ENCODE measurements at places on chromosomes 7 and 10.

GRCh38 chr7:51213618-51214017 is 103.0 kb downstream of the COBL start:
- DNase-seq, result no peak

DNA sequence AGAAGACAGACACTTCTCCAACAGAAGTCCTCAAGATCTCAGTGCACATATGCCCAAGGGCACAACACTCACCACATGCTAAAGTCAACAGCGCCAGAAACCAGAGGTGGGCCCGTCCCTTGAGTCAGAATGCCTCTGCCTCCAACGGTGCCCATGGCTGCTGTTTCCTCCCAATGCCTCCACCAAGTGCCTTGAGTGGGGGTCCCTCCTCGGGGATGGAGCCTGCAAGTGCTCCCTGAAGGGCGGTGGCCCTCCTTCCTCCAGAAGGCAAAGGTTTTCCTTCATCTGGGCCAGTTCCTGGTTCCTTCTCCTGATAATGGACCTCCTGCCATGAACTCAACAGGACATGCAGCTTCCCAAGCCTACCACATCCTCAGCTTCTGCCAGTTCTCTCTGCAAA is 58.5 kb downstream of the TNS3 start:
- no peak for DNase-seq

DNA sequence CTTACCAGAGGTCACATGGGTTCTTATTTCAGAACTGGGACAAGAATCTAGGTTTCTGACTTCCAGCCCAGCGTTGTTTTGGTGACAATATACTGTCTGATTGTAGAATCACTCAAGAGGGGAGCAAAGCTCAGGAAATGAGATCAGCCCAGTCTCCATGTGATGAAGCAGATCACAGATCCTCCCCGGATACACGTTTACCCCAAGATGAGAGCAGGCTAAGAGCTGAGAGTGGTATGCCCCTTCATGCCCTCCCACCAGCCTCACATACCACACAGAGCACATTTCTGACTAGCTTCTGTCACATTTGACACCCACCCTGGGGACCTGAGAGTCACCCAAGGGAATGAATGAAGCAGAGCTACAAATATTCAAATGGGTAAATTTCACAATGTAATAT is 27.1 kb upstream of the PRKCQ start:
- DNase-seq, result no peak

- DNase-seq, result no peak
Observed at GRCh38 chr10:114940735-114941134, 2.7 kb downstream of the TRUB1 start.

DNA sequence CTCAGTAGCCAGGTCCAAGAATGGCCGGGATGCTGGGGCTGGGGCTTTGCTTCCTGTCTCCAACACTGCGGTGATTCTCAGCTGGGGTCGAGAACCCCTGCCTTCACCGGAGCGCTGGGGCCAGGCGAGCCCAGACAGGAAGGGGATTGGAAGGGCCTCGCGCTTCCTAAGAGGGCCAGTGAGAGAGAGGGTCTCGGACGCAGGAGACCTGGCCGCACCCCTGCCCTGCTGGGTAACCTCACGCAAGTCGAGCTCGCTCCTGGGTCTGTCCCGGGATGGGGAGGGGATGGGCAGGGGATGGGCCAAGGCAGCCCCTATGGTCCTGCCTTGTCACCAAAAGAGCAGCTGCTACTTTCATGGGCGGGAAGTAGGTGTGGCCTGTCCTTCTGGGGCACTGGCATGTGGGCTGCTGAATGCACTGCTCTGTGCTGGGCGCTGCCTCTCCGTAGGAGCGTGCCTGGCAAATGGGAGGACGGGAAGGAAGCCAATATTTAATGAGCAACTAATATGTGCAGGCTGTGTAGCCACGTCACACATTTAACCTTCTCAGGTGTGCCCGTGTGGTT is 20.0 kb downstream of the KCNK18 start:
- DNase-seq, result no peak

DNA sequence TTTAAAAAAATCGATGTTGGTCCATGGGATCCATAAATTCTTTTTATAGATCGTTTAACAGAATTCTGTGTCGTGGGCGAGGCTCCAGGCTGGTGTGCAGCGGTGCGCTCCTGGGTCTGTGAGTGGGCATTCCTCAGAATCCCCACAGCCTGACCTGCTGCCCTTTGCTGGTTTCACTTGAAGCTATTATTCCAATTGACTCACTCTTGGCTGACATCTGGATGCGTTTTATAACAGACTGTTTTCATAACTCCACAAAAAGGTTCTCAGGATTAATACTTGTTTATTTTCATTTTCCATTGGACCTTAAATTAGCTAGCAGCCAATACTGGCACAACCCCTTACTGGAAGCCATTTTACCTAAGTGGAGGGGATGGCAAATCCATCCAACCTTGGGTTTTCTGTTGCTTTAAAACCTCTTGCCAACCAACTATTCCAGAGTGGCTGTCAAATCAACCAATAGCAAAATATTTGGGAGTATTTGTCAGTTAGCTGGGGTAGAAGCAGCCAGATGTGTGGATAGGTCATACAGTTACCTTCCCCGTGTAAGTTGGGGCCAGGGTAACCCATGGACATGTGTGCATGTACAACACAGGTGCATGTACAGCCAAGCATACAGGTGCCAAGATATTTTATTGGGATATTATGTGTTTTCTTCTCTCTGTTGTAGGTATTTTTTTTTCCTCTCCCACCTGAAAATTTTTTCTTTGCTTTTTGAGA is 160.7 kb upstream of the ZNF32 start:
- DNase-seq, result no peak

DNA sequence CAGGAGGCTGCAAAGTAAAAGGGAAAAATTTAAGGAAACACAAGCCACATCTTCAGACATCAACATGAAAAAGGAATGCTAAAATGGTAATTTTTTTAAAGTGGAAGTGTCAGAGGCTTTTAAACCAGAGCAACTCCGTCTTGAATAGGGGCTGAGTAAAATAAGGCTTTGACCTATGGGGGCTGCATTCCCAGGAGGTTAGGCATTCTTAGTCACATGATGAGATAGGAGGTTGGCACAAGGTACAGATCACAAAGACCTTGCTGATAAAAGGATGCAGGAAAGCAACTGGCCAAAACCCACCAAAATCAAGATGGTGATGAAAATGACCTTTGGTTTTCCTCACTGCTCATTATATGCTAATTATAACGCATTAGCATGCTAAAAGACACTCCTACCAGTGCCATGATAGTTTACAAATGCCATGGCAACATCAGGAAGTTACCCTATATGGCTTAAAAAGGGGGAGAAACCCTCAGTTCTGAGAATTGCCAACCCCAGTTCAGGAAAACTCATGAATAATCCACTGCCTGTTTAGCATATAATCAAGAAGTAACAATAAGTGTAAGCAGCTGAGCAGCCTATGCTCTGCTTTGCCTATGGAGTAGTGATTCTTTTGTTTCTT is 128.3 kb downstream of the SKAP2 start:
- no peak for DNase-seq

GRCh38 chr7:43650457-43651052 is 67.6 kb downstream of the STK17A start:
- DNase-seq, result no peak

DNA sequence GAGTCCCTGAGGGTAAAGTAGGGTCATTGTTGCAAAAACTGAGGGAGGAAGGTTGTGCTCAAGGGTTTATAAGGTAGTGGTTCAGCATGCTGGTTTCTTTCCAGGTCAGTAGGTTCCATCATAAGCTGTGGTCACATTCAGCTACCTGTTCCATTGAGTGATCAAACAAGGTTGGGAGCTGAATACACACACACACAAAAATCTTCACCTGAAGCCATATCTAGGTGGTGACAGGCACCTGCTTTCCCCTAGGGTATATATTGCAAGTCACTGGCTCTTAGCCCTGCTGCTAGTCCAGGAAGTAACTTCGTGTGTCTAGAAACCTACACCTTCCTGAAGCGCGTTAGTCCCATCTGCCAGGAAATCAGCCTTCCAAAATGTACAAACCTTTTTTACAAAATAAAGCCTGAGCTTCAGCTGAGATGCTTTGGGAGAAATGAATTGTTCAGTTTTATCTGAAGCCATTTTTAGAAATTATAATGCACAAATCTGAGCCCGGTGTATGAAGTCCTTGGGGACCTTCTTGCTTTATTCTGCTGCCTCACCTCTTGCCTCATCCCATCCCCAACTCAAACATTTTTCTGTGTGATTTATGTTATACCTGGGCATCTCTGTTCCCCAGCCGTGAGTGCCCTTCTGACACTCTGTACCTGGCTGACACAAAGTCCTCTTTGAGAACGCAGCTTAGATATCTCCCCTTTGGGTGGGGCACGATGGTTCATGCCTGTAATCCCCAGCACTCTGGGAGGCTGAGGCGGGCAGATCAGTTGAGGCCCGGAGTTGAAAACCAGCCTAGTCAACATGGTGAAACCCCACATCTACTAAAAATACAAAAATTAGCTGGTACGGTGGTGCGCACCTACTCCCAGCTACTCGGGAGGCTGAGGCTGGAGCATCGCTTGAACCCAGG is 10.6 kb upstream of the LAMTOR4 start:
- DNase-seq, result no peak

GRCh38 chr7:142567201-142568075 is 181.8 kb upstream of the PRSS1 start:
- DNase-seq, result no peak

DNA sequence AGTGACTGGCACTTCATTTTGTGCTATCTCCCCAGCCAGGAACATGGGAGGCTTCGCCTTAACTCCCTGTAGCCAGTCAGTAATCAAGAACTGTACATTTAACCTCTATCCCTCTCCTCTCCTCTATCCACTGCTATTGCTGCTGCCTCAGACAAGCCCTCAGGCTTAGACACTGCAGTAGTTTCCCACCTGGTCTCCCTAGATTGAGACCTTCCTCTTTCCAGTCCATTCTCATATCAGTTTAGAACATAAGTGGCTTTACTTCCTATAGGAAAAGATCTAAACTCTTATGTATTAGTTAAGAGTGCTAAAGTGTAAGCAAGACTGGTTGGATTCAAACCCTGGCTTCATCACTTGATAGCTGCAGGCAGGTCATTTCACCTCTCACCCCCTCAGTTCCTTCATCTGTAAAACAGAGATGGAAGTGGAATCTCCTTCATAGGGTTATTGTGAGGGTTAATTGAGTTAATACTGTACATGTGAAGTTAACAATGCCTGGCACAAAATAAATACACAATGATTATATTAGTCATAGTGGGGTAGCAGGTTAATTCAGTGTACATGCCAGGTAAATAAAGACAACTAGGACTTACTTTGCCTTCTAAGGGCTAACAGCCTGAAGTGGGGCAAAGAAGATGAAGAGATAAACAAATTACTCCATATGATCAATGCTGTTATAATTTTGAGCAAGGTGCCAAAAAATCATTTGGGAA is 76.1 kb downstream of the ZNF277 start:
- no peak for DNase-seq

- no peak for DNase-seq
Observed at GRCh38 chr7:79949778-79950177, 184.9 kb upstream of the GNAI1 start.

- DNase-seq, result no peak
Observed at GRCh38 chr10:126497672-126498071, 109.4 kb upstream of the ADAM12 start.

GRCh38 chr10:24821986-24822385 is 98.3 kb upstream of the ARHGAP21 start:
- no peak for DNase-seq

GRCh38 chr7:96181174-96181573 is 140.7 kb downstream of the SLC25A13 start:
- DNase-seq, result no peak

DNA sequence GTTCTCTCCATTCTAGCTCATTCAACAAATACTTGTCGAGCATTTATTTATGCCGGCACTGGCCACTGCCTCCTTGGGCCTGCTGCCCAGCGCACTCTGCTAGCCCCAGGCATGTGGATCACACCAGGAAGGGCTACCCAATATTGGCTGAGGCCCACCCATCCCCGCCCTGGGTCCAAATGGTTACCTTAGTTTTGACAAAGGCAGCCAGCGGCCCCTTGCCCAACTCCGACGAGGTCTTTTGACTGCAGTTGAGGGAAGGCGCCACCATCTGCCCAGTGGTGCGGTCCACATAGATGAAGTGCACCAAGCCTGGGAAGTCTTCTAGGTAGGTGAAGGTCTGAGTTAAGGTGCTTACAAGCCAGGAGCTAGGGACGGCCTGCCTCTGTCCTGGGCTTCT is 7.2 kb upstream of the PYROXD2 start:
- DNase-seq, result no peak

DNA sequence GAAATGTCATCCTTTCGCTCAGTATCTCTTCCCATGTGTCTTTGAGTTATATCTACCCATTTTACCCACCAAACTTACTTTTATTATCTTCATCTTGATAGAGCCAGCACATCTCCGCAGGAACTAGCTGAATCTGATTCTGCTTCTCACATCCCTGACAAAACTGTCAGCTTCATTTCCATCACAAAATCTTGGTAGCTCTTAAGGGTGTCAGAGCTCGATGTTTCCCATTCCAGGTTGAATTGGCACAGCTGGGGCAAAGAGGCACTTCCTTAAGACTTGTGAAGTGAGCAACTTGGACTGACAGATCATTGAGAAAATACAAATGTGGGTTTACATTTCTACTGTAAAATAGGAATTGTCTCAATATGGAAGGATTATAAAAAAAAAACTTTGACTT is 434.5 kb downstream of the SUGCT start:
- no peak for DNase-seq

GRCh38 chr7:40000734-40001315 is 50.8 kb downstream of the CDK13 start:
- no peak for DNase-seq

GRCh38 chr10:18312374-18313139 is 172.3 kb downstream of the CACNB2 start:
- no peak for DNase-seq

DNA sequence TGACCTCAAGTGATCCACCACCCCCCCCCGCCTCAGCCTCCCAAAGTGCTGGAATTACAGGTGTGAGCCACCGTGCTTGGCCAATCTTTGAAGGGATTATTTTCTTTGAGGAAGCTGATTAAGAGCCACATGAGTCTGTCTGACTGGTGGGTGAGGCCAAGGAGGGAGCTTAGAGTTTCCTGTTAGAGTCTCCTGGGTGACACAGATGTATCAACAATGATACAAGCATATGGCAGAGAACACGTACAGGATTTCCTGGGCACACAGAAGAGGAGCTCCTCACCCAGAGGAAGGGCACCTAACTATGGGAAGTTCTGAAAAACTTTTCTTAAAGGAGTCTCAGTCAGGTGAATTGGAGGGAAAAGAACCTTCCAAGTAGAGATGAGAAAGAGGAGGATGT is 69.4 kb downstream of the GOLGA7B start:
- no peak for DNase-seq

DNA sequence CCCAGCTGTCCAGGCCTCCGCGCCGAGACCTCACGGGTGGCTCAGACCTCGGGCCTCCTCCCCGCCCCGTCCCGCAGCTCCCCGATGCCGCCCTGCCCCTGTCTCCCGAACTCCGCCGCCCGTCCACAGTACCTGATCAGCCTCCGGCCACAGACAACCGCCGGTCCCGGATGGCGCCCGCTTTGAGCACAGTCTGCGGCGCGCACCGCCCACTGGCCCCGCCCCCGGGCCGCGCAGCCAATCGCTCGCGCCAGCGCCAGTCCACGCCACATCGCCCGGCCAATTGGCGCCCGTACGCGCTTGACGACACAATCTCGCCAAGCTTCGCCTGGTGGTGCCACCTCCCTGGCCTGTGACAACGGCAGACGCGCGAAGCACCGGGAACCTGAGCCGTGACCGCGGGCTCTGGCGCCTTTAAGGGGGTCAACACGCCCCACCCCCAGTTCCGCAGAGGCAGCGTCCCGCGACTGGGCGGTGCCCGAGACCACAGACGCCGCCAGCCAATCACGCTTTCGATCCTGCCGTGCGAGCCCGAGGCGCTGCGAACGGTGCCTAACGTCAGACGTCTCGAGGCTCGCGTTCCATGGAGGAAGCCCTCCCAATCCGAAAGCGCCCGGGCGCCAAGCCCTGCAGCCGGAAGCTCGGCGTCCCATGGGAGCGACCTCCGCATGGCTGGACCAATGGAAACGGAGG is at the start of gene IDI1:
TSS of gene IDI1 (minus strand) at position 388 of the 693 bp plus-strand sequence. CDS start at position 272, 116 bp downstream.
- peak; percentile 96 for DNase-seq

Data from activated naive CD4-positive, alpha-beta T cell (primary cell).